ENCODE measurements at places on chromosomes 6 and 20.

GRCh38 chr6:8279041-8279805, 156.1 kb downstream of the SLC35B3 start:
- DNase-seq = no peak

GRCh38 chr6:41573985-41574384, 27.8 kb downstream of the FOXP4 start:
- DNase-seq = no peak

GRCh38 chr6:151616091-151616513, 122.3 kb downstream of the CCDC170 start:
- DNase-seq = no peak

- DNase-seq = no peak
Observed at GRCh38 chr6:141151710-141152417, 980.9 kb upstream of the GJE1 start.

GRCh38 chr6:108541843-108542759, 18.6 kb upstream of the FOXO3 start:
- peak; percentile 77 for DNase-seq

- DNase-seq = no peak
Observed at GRCh38 chr6:273551-274058, 18.7 kb upstream of the DUSP22 start.

DNA sequence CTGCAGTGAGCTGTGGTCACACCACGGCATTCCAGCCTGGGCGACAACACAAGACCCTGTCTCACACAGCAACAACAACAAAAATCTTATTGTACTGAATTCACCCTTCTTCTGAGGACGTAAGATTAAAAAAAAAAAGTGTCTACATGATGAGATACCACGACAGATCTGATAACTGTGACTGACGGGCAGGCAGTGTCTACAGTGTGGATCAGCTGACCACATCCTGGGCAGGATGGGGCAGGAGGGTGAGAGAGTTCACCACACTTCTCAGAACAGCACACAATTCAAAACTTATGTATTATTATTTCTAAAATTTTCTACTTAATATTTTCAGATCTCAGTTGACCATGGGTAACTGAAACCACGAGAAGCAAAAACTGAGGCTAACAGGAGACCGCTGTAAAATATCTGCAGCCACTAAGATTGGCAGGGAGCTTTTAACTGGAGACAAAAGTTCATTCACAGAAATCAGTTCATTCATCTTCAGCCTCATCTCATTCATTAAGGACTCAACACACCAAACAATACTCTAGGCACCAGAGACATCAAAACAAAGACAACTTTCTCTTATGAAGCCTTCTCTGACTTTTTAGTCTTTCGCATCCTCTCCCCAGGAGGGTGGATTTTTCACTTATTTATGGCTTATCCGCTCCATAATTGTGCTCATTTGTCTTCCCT, 15.7 kb upstream of the NHSL1 start:
- no peak for DNase-seq

GRCh38 chr6:43870660-43871061, 100.7 kb downstream of the VEGFA start:
- no peak for DNase-seq

DNA sequence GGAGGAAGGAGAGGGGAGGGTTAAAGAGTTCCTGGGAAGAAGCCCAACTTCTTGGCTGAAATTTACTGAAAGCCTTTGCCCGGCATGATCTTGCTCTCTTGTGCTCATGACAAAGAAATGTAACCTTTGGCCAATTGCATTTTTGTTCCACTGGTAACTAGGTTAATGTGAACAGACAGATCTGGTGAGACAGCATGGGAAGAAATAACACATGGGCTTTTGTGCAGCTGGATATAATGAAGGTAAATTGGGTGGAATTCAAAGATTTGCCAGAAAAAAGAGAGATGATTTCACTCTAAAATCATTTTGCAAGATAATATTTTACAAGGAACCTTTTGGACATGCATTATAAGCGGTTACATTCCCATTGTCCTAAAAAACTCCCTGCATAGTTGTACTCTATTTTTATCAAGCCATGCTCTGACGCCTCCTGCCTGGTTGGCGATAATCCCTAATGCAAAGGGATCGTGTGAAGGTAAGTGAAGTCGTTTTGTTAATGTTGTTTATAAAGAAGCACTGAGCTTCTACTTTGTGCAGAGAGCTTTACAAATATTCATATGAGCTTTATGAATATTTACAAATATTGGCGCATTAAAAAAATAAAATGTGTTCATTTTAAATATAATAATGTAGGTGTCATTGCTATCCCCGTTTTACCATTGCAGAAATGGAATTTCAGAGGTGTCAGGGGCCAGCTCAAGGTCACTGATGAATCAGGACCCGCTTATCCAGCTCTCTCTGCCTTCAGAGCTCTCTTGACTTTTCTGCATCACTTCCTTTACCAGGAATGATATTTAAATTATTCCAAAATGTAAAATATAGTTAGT, 161.3 kb upstream of the AGPAT4 start:
- DNase-seq = no peak

GRCh38 chr20:58432186-58432954, 43.3 kb downstream of the VAPB start:
- DNase-seq = no peak

- no peak for DNase-seq
Observed at GRCh38 chr20:34997131-34997561, 41.5 kb downstream of the MYH7B start.

DNA sequence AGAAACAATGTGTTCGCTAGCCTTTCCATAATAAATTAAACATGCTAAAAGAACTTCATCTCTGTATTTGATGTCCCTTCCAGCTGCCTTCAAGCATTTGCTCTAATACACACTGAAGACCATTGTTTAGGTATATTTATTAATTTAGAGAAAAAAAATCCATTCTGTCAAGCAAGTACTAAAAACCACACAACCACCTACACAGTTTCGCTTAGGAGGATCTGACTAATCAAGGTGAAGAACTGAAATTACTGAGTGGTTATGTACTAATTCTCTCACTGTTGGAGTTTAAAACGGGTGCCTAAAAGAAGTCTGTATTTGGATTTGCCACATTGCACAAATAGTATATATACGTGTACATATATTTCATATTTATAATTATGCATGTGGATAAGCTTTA, 58.9 kb downstream of the GMDS start:
- DNase-seq = no peak

DNA sequence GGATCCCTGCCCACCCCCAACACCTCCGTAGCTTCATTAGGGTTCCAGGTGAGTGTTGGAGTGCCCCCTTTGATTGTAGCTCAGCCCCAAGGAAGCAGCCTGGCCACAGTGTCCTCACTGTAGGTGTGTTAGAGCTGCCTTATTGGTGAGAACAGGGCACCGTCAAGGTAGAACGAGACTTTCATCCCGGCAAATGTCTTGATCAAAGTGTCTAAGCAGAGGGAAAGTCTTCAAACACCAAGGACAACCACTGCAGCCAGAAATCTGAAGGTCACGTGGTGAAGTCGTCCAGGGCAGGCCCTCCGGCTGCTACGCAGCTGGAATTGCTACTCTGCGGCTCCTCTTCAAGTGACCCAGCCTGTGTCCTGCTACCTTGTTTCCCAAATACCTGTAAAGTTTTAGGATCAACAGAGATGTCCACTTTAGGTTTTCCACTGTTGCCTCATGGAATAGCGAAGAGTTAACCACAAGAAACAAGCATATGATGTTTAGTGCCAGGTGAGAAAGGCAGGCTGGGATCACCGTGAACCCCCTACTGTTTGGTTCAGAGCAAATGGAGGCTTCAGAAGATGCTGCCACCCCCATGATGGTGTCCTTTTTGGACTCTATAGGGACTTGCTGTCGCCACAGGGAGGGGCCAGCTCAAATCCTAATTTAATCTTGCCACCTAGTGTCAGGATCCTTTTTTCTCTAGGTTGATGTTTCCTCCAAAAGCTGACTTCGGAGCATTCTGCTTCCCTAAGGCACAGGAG, 1.7 kb upstream of the DLL1 start:
- DNase-seq = no peak

DNA sequence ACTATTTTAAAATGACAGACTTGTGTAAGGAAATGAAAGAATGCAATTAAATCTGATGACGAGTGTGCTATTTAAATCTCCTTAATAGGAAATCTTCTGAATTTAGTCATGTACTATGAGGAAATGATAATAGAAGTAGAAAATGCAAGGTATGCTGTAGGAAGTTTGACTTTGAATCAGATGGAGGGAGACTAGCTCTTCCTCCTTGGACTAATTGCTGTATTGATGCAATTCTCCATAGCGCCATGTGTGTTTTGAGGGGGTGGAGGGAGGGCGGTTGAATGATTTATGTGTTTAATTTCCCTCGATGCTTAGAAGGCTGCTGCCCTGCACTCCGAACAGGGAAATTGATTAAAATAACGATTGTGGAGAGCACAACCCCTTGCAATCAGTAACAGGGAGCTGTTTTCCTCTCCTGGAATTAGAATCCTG, 214.4 kb upstream of the PRND start:
- DNase-seq = no peak

DNA sequence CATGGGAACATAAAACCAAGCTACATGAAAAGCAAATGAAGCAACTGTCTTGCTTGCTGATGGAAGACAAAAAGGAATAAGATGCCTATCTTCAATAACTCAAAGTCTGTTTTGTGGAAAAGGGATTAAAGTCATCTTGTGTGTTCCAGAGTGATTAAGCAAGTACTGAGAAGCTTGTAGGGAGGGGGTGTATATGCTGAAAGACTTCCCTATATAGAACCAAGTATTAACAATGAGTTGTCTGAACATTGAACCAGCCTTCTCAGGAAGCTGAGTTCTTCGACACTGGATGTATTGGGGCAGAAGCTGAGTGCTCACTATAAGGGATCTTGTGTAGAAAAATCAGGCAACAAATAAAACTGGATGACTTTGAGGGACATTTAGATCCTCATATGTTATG, 451.8 kb downstream of the CD83 start:
- DNase-seq = no peak

DNA sequence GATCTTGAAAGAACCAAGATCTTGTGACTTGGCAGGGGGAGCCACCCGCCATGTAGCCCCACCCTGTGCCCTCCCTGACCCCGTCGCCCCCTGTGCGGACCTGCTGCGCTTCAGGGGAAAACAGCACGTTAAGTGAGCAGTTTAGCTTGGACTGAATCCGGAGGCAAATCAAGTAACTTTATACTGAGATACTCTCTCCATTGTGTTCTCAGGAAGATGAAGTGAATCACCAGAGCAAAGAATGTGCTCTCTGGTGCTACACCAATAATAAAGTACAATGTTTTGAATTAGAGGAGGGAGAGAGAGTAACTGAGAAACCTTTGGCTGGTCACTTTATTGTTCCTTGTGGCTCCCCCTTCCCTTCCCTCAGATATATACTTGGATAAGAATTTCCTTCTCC, 83.4 kb downstream of the TXNDC5 start:
- DNase-seq = no peak

- no peak for DNase-seq
Observed at GRCh38 chr6:31949926-31950548, 4.1 kb downstream of the CFB start.

DNA sequence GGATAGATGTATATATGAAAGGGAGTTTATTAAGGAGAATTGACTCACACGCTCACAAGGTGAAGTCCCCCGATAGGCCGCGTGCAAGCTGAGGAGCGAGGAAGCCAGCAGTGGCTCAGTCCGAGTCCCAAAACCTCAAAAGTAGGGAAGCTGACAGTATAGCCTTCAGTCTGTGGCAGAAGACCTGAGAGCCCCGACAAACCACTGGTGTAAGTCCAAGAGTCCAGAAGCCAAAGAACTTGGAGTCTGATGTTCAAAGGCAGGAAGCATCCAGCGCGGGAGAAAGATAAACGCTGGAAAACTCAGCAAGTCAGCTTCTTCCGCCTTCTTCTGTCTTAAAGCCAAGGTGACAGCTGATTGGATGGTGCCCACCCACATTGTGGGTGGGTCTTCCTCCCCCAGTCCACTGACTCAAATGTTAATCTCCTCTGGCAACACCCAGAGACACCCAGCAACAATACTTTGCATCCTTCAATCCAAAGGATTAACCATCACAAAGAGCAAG, 102.6 kb upstream of the GJE1 start:
- no peak for DNase-seq

DNA sequence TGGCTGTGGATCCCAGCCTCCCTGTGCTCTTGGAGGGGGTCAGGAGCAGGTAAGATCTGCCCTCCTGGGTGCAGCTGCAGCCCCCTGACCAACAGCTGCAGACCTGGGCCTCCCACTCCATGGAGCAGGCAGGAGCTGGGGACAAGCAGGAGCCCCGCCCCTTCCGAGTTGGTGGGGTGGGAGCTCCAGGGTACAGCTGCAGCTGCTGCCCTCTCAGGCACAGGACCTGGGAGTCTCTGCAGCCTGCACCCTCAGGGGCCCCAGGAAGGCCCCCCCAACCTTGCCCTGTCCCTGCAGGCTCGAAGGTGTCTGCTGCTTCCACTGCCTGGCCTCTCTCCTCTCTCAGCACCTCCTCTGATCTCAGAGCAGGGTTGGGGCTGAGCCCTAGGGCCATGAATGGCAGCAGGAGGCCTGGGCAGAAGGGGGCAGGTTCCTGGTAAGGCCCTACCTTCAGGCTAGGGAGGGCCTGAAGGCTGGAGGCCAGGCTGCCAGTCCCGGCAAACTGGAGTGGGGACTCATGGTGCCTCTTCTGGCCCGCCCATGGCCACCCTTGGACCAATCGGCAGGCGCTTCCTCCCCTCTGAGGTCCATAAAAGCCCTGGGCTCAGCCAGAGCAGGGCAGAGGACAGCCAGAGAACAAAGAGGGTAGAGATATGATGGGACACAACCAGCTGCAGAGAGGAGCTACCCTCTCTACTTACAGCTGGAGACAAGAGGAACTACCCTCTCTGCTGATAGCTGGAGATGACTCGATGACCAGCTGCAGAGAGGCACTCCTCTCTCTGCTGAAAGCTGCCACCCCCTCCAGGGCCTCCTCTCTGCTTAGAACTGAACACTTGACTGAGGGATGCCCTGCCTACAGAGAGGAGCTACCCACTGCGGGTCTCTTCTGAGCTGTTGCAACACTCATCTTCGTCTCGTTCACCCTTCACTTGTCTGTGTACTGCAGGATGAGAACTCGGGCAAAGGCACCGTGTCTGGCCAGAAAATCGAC, 7.8 kb upstream of the PACSIN1 start:
- DNase-seq = no peak

GRCh38 chr6:169362501-169363121, 109.0 kb upstream of the THBS2 start:
- no peak for DNase-seq

- DNase-seq = no peak
Observed at GRCh38 chr20:48259456-48259855, 474.2 kb upstream of the SULF2 start.

DNA sequence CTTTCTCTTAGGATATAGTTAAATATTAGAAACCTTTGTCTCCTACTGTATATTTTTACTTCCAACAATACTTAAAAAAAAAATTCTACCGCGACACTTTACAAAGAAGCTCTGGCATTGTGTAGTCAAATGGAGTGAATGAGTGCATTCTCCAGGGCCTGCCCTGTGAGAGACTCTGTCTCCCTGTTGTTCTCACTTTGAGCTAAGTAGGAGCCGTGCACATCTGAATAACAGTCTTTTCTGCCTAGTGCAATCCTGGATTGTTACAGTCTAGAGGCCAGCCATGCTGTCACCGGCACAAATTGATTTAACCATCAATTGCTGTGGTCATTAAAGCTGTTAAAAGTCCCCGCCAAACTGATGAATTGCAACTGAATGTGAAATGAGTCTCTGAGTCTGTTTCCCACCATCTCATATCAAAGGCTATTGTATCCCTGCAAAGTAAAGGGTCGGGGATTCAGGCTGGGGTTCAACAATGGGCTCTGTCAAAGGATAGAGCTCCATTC, 156.0 kb downstream of the RFPL4B start:
- no peak for DNase-seq

- DNase-seq = no peak
Observed at GRCh38 chr6:149013586-149014344, 266.9 kb downstream of the UST start.

Data from NCI-H2171 (cell line).